ENCODE measurements at places on chromosomes 2 and 18.

DNA sequence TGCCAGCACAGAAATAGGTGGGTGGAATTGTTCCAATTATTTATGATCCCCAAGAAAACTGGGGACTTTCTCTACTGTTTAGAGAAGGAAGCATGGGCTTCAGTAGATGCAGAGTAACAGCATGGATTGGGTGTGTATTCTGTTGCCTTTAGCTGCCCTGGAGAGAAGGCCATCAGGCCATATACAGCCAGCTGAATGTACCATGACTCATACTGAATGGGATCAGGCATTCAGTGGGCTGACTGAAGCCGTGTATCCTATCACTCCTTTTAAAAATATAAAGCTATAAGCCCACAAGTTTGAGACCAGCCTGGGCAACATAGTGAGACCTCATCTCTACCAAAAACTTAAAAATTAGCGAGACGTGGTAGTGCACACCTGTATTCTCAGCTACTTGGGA lies 16.7 kb upstream of the PLEKHM3 start:
- DNase-seq, result no peak

DNA sequence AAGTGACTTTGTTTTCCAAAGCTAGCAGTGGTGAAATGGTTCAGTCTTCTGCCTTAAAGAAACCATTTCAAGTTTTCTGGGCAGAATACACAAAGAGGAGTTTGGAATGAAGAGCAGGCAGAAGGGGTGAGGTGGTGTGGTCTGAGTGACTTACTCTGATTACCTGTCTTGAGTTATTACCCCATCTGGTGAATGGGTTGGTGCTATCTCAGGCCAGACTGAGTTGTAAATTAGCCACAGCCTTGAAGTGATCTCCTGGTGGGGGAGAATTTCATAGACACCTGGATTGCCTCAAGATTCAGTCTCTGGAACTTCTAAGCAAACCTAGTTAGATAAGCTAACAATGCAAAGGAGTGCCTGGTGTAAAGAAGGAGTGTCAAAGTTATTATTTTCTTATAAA lies 983.5 kb upstream of the NXPH2 start:
- DNase-seq, result no peak

GRCh38 chr18:39692367-39693015 lies 2126.9 kb upstream of the CELF4 start:
- DNase-seq, result no peak

- no peak for DNase-seq
Measured at GRCh38 chr2:173903601-173904394, 61.4 kb downstream of the SP3 start.

GRCh38 chr2:46460241-46460921 lies 19.0 kb upstream of the TMEM247 start:
- DNase-seq, result no peak

DNA sequence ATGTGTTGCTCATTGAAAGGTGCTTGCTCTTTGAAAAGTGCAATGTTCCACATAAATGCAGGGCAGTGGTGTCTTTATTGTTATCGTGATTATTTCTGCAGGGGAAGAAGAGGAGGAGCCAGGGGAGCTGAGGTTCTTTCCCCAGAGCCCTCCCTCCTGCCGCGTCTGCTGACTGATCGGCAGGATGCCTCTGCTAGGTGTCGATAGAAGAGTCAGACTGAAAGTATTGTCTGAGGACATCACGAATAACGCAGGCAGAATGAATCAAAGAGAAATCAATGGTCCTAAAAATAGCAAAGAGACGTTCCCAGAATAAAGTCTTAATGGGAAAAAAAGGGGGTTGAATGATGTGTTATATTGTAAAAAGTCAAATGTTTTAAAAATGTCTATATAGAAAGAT lies 47.4 kb upstream of the SIX3 start:
- no peak for DNase-seq

- no peak for DNase-seq
Measured at GRCh38 chr2:234410526-234410925, 86.4 kb downstream of the ARL4C start.

DNA sequence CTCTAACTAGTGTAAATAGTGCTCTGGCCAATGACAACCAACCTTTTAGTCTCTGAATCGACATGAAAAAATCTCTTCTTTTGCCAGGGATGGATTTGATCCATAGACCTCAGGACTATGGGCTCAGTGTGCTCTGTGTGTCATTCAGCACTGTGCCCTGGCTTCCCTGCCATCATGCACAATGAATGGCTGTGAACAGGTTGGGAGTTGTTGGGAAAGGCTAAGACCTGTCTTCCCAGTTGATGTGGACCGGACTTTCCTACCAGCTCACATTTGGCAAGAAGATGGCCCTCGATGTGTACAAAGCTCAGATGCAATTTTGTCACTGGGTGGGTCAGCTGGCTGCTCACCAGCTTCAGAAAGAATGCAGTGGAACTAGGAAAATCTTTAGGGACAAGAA lies 26.0 kb upstream of the ARHGAP25 start:
- DNase-seq, result no peak

DNA sequence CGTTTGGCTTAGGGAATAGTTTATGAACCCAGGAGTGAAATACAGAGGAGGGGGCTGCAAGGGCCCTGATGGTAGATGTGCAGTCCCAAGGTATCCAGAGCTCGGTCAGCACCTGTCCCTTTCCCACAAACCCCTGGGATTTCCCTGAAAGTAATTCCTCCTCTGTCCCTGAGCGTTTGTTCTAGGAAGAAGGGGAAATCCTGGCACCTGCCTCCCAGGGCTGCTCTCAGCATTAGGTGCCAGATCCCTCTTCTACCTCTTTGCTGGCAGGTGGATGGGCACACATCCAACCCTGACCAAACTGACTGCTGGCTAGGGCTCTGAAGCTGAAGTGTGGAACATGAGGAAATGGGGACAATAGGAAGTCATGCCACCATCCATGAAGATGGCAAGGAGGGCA lies 824.0 kb downstream of the SLC4A3 start:
- no peak for DNase-seq

DNA sequence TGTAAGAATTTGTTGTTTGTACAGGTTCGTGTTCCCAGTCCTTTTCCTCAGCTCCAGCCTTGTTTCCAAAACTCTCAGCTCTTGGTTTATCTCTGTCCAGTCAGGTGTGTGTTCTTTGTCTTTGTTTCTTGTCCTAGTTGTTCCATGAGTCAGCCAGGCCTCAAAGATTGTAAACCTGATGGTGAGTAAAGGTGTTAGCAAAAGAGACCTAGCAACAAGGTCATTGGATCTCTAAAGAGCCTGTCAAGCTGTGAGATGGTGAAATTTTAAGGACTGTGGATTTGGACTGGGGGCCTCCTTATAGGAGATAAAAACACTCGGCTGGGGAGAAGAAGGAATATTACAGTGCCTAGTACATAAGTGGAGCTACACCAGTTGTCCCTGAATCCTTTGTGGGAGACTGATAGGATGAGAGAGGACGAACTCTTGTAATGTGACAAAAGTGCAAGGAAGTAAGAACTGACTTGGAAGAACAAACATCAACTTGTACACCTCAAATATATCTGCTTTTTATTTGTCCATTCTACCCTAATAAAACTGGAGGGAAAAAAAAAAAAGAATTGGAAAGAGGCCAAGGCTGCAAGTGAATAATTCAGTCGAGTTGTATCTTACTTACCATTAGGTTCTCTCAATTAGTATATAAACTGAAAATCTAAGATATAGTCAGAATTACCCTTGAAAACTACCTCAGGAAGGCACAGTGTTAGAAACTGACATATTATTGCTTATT lies 37.2 kb downstream of the ITGA6 start:
- DNase-seq, result no peak

GRCh38 chr18:70284976-70285620 lies 3.7 kb upstream of the SOCS6 start:
- DNase-seq, result no peak

- DNase-seq, result no peak
Measured at GRCh38 chr2:219299372-219299760, 9.8 kb downstream of the PTPRN start.

GRCh38 chr2:128346291-128347170 lies 27.9 kb upstream of the HS6ST1 start:
- DNase-seq, result no peak

GRCh38 chr18:72458271-72458670 lies 85.9 kb downstream of the CBLN2 start:
- DNase-seq, result no peak
